LHCN-M2 (cell line): ENCODE measurements at places on chromosomes 3 and 15. TPM values are rescaled to one million over a fixed set of nuclear protein-coding genes. Genes with fewer than 3 reads are reported as not detected.

The SPATA12 gene
- total RNA-seq = 0.11 and 0.32 TPM in 2 replicates

The SLC12A1 gene
- not detected in 2 replicates for total RNA-seq

The PLCH1 gene
- total RNA-seq = not detected in 2 replicates

The TRH gene
- total RNA-seq = not detected in 2 replicates

The HDGFL3 gene
- 53.1 and 55.3 TPM in 2 replicates for total RNA-seq

GRCh38 chr15:99925661-99926461, 192.6 kb upstream of the LYSMD4 start:
- DNase-seq = no peak

- DNase-seq = no peak
Observed at GRCh38 chr15:100758555-100758954, 121.1 kb upstream of the ALDH1A3 start.

DNA sequence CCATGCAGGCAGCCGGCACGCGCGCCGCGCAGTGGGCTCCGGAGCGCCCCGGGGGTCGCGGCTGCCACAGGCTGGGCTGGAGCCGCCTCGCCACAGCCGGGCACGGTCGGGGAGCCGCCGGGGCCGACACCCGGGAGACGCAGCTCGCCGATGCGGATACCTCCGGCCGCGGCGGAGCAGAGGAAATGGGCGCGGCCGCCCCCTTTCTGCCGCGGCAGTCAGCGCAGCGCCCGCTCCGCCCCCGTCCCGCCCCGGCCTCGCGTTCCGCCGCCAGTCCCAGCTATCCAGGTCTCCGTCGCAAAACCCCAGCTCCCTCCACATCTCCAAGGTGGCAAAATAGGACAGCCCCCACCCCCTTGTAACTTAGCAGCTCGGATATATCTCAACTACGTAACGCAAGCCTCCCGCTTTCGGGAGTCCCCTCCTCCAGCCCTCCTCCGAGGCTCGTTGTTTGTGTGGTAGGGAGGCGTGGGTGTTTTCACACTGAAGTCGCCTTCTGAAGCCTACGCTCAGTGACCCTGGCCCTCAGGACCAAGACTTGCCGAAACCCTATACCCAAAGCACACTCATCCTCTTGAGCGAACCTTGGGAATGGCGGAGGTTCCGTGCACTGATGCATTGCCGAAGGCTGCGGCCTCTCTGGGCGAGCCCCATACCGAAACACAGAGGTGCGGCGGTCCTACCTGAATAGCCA, at the start of gene SH3BP5:
SH3BP5 (minus strand) TSS at position 182 of the 694 bp plus-strand sequence; CDS start at position 4, 178 bp downstream.
- peak; percentile 51 for DNase-seq

GRCh38 chr15:84669726-84670125, 11.7 kb upstream of the NMB start:
- DNase-seq = no peak

DNA sequence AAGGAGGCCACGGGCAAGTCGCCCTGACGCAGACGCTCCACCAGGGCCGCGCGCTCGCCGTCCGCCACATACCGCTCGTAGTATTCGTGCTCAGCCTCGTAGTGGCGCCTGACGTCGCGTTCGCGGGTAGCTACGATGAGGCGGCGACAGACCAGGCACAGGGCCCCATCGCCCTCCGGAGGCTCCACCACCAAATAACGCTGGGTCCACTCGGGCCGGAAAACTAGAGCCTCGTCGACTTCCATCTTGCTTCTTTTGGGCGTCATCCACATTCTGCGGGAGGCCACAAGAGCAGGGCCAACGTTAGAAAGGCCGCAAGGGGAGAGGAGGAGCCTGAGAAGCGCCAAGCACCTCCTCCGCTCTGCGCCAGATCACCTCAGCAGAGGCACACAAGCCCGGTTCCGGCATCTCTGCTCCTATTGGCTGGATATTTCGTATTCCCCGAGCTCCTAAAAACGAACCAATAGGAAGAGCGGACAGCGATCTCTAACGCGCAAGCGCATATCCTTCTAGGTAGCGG, at the start of gene EPM2AIP1:
EPM2AIP1 (minus strand) TSS at position 326 of the 520 bp plus-strand sequence; CDS start at position 272, 54 bp downstream.
- DNase-seq = no peak

DNA sequence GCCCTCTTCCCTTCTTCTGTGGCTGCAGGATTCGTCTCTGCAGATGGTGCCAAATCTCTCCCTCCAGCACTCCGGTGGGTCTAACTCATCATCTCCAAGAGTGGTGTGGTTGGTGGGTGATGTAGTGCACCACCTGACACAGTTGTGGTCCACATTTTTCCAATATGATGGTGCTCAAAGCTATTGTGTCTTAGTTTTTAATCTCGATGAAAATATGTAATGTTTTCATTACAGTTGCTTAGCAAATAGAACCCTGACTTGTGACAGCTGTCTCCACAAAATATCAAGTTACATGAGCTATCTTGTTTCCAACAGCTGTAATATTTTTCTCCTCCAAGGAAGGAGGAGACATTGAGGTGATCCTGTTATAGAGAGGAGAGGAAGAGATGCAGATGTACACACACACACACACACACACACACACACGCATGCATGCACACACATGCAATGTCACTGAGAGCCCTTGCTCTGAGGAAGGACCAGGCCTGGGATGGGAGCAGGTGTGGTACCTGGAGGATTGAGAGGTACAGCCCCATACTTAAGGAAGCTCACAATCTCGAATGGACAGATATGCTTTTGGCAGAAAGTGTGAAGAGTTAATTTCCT, 15.7 kb upstream of the ESYT3 start:
- peak; percentile 98 for DNase-seq

- DNase-seq = no peak
Observed at GRCh38 chr3:28901018-28901417, 379.9 kb upstream of the RBMS3 start.

DNA sequence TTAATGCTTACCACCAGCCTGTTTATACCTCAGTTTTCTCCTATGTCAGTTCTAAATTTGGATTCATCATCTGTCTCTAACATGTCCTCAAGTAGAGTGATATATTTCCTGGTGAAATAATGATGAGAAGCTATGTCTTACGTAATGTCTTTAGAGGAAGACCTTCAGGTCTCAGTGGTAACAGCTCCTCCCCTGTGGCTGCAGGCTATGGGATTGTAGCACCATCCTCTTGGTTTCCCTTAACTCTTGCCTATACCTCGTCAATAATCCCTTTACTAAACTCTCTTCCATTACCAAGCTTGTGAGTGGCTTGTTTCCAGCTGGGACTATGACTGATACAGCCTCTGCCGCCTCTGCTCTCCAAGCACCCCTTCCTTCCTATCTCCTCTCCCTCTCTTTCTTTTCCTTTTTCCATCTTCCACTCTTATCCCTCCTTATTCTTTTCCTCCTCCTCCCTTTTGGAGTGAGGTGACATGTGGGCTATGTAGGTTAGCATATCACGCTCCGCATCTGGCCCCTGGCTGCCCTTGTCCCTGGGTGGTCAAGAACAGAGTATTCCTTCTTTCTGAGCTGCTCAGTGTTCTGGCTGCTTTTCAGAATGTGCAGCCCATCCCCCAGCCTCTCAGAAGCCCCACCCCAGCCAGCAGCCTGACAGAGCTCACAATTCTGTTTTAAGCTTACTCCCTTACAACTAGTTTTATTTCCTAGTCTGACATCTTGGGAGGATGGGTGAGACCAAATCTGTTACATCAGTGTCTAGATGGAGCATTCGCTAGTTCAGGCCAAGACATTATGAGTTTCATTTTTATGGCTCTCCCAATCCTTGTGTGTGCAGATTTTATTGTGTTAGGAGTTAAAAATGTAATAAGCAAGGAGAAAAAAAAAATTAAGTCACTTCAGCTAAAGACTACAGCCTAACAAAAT, 75.0 kb upstream of the RNU6-1 start:
- no peak for DNase-seq

- no peak for DNase-seq
Observed at GRCh38 chr15:82532383-82532990, 7.8 kb downstream of the RPS17 start.

GRCh38 chr3:150733373-150733935, 29.5 kb downstream of the SIAH2 start:
- DNase-seq = no peak

GRCh38 chr3:60854791-60855190, 396.5 kb downstream of the FHIT start:
- no peak for DNase-seq

- no peak for DNase-seq
Observed at GRCh38 chr3:4996223-4996765, 17.1 kb downstream of the BHLHE40 start.

DNA sequence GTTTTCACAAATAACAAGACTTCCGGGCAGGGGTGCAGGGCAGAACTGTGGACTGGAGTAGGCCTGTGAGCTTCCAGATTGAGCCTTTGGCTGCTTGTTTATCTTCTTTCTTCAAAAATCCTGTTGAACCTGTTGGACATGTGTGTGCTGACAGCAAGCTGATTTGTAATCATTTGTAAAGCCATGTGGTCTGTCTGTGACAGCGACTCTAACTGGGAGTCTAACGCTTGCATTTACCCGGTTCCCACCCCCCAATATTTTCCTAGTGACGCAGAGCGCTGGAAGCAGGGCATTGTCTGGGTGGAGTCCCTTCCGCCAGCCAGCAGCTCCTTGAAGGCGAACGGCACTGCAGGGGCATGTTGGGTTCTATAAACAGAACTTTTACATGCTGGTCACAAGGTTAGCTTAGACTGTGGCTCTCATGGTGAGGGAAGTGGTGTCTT, 85.7 kb upstream of the MYZAP start:
- no peak for DNase-seq

DNA sequence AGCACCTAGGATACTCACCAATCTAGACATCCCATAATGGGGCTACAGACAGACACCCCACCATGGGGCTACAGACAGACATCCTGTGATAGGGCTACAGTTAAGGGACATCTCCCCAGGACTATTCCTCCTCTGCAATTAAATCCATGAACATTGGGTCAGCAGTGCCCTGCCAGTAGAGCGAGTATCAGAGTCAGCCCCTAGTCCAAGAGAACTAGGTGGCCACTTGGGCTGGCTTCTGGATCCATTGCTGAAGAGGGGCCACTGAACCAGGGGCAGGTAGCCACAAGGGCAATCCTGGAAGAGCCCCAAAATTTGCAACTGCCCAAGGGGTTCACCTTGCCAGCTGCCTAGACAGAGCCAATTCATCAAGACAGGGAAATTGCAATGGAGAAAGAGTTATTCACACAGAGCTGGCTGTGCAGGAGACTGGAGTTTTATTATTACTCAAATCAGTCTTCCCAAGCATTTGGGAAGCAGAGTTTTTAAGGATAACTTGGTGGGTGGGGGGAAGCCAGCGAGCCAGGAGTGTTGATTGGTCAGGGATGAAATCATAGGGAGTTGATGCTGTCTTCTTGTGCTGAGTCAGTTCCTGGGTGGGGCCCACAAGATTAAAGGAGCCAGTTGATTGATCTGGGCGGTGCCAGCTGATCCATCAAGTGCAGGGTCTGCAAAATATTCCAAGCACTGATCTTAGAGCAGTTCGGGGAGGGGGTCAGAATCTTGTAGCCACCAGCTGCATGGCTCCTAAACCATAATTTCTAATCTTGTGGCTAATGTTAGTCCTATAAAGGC, 170.2 kb upstream of the SMAD3 start:
- no peak for DNase-seq
